ENCODE measurements at places on chromosomes 7 and 10.

DNA sequence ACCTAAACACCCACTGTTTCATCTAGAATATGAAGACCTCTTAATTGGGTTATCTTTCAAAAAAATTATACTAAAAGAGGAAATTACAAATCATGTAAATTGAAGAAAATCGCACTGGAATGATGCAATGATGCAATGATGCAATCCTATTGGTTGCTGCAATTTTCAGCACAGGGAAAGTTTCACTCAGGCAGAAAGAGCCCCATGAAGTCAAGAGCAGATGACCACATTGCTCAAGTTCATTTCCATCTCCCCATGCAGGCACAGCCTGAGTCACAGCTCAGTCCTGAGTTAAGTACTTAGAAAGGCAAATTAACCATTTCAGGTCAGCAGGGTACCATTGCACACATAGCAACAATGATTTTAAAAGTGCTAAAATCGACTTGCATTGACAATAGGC, 180.3 kb upstream of the MYO3A start:
- DNase-seq, result no peak

- DNase-seq, result no peak
These were observed 26.2 kb downstream of the CUX1 start for GRCh38 chr7:101843293-101844271.

- DNase-seq, result no peak
These were observed 109.4 kb upstream of the FAM133B start for GRCh38 chr7:92699560-92699959.

- no peak for DNase-seq
These were observed 314.6 kb downstream of the FRMD4A start for GRCh38 chr10:14016011-14016536.

- DNase-seq, result no peak
These were observed 708.7 kb downstream of the SUGCT start for GRCh38 chr7:40843338-40843985.

GRCh38 chr10:92242910-92243671, 47.8 kb downstream of the CPEB3 start:
- DNase-seq, result no peak

- DNase-seq, result no peak
These were observed 18.9 kb downstream of the AKR1E2 start for GRCh38 chr10:4844864-4845263.

- DNase-seq, result peak; percentile 21
These were observed 12.1 kb upstream of the RHBDD2 start for GRCh38 chr7:75866489-75867389.

DNA sequence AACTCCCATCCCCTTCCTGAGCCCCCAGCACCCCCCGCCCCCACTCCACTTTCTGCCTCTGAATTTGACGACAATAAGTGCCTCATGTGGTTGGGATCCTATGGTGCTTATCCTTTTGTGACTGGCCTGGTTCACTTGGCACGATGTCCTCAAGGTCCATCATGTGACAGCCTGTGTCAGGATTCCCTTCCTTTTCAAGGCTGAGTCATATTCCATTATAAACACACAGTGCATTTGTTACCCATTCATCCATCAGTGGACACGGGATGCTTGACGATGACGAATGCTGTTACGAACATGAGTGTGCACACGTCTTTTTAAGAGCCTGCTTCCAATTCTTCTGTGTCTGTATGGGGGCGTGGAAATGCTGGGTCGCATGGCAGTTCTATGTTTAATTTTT, 26.7 kb downstream of the SHH start:
- DNase-seq, result no peak

GRCh38 chr7:148700661-148701064, 2.0 kb downstream of the CUL1 start:
- no peak for DNase-seq

DNA sequence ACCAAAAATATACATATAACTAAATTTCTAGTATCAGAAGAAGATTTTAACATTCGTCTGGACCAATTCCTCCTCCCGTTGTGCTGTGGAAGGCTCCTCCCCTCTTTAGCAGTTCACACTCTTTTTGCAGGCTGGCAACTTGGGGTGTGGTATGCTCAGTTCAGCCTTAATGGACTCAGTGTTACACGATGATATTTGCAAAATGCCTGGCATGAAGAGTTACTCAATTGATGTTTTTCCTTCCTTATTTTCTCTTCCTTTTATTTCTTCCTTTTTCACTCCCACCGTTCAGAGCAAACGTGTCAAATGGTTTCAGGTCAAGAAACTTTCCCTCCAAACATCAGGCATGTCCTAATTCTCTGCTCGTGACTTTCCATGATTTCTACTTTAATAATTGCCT, 248.3 kb downstream of the PHF14 start:
- no peak for DNase-seq

GRCh38 chr7:47576031-47576865, 5.7 kb downstream of the TNS3 start:
- DNase-seq, result no peak

DNA sequence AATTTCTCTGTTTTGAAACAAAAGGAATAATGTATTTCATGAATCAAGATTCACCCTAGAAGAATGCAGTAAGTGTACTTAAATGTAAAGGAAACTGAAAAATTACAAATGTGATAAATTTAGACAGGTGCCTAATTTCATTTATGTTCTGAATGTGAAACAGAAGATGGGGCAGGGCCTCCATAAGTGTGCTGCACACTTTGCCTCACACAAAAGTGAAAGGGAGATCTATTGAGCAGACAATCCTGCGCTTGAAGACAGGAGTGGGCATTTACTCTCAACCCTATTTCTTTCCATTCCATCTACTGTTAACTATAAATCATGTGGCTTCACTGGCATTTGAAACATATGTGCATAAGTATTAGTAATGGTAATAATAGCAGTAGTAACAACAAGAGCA, 36.2 kb downstream of the GNG11 start:
- no peak for DNase-seq

DNA sequence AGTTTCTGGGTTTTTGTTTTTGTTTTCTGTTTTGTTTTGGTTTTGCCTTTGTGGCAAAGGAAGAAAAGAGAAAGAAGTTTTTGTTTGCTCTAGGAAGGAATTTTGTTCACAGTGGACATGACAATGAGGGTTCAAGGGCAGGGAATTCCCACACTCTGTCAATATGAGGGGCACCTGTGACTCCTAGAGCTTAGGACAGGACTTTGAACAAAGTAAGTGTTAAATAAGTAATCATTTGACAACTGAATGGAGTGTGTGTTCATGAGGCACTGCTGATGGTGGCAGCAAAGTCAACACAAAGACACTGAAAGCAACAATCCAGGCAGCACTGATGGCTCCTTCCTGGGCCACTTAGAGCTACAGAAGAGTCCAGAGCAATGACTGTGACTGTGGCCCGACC, 1381.1 kb upstream of the LRRTM3 start:
- no peak for DNase-seq

- no peak for DNase-seq
These were observed 50.9 kb upstream of the PAPSS2 start for GRCh38 chr10:87608756-87609155.

DNA sequence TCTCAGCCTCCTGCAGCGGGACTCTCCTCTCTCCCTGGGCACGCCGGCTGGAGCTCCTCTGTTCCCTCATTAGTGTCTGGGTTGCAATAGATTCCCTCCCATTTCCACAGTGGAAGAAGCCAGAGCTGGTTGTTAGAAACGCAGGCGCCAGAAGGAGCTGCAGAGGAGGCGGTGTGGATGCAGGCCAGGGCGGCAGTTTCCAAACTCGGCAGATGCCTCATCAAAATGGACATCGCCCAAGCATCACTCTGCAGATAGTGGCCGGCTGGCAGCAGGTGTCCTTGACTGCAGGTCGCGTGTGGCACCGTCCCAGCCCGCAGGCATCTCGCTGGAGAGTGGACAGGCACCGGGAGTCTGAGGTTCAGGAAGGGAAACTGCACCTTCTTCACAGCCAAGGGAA, 201.8 kb downstream of the TCERG1L start:
- DNase-seq, result no peak

DNA sequence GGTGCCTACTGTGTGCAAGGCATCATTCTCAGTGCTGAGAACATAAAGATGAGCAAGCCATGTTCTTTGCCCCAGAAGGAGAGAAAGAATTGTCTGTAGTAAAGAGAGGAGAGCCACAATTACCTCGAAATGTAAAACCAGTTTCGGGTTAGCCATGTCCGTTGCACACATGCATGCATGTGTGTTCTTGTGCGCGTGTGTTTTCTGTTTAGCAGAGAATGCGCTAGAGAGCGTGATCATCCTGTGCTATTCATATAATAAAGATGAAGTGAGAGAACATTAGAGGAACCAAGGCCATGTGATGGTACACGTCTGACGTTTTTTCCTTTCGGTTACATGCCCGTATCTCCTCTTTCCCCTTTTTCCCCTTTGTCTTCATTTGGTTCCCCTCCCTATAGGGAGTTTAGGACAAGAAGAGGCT, 158.2 kb downstream of the CELF2 start:
- no peak for DNase-seq

- DNase-seq, result no peak
These were observed 94.2 kb upstream of the CXCL12 start for GRCh38 chr10:44478876-44479705.

DNA sequence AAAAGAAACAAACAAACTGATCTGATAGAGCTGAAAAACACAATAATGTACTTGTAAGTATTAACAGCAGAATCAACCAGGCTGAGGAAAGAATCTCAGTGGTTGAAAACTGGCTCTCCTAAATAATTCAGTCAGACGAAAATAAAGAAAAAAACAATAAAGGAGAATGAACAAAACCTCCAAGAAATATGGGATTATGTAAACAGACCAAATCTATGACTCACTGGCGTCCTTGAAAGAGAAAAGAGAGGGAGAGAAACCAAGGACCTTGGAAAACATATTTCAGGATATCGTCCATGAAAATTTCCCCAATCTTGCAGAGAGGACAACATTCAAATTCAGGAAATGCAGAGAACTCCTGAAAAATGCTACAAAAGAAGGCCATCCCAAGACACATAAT, 62.9 kb downstream of the FBXL13 start:
- no peak for DNase-seq

DNA sequence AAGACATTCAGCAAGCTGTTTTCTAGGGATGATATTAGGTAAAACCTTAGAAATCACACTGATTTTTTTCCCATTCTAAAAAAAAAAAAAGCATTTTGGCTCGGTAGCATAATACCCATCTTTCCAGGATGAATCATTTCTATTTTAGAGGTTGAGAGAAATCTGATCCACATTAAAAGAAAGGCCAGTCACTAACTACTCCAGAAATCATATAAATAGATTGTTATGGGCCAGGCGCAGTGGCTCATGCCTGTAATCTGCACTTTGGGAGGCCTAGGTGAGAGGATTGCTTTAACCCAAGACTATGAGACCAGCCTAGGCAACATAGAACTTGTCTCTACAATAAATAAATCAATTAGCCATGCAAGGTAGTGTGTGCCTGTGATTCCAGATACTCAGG, 164.3 kb downstream of the BAMBI start:
- no peak for DNase-seq

- no peak for DNase-seq
These were observed 36.0 kb upstream of the PAX2 start for GRCh38 chr10:100709146-100710082.

GRCh38 chr10:132441818-132442524, 45.0 kb downstream of the PWWP2B start:
- DNase-seq, result no peak

- no peak for DNase-seq
These were observed 91.8 kb downstream of the SPAG6 start for GRCh38 chr10:22436893-22437619.

DNA sequence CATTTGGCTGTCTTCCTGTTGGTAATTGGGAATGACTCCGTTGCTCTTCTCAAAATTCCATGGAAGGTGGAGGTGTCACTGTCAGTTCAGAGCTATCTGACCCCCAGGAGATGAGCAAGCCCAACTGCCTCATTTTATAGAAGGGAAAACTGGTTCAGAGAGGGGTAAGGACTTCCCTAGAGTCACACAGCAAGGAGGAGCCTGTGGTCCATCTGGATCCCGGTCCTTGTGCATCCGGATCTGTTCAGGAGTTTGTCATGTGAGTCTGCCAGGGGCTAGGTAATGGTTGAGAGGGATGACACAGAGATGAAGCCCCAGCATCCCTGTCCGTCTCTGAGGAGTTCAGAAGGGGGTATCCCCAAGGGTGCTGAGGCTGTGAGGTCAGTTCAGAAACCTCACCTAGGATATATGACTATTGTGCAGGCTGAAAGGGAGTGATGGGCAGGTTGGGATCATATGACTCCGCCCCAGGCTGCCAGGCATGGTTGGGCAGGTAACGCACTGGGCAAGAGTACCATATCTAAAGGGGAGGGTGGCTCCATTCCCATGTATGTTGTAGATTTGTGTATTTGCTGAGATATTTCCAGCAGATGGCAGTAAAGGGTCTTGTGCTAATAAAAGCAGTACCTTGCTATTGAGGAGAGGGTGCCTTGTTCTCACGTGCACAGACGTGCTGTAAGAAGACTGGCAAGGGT, 16.0 kb upstream of the SLC29A3 start:
- DNase-seq, result no peak

DNA sequence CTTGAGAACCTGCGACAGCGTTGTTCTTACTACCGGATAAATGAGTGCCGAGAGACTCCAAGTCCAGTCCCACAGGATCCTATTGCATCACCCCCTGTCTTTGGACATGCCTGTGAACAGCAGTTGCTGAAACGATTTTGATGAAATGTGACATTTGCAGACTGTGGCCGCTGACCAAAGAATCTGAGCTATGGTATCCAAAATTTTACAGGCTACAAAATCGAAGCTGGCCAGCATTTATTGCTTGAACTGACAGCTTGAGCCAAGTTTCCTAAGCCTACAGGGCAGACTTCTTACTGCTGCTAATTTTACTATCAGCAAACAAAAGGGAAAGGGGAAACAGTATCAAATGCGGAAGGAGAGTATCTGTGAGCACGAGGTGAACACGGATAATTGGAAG, 12.1 kb upstream of the NPVF start:
- DNase-seq, result no peak
